Progenitor cell of endocrine pancreas (in vitro differentiated cells): ENCODE measurements at places on chromosomes 1 and 21.

- DNase-seq = no peak
Measured at GRCh38 chr1:241997401-241997998, 1.4 kb downstream of the MAP1LC3C start.

DNA sequence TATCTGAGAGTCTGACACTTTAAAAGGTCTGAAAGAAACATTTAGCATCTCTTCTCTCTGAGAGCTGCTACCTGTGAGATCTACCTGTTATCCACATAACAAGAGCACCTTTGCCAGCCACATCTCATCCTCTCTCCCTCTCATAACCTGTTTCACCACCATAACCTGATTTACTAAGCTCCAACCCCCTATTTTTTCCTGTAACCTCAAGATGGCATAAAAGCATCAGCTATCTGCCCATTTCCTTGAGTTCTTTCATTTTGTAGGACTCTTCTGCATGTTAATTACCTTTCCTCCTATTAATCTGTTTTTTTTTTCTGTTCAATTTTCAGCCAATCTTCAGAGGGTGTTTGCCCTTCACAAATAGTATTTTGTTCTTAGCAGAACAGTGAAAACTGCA lies 136.5 kb upstream of the KCNK1 start:
- DNase-seq = no peak

- no peak for DNase-seq
Measured at GRCh38 chr1:8408151-8408839, 90.4 kb downstream of the SLC45A1 start.

DNA sequence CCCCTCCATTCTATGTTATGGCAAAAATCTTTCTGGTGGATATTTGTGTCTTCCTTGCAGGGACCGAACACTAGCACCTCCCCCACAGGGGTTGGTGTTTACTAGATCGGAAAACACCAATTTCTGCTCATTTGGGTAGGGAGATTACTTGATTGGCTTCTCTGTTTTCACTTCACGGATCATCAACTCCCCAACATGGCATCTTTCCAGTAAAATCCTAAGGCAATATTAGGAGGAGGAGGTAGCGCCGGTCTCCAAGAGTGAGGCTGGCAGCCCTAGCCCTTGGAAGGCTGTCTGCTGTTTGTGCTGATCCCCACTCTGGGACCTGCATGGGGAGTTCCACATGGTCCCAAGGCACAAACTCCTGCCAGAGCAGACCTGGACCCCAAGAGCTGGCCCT lies 12.2 kb downstream of the VASH2 start:
- no peak for DNase-seq

DNA sequence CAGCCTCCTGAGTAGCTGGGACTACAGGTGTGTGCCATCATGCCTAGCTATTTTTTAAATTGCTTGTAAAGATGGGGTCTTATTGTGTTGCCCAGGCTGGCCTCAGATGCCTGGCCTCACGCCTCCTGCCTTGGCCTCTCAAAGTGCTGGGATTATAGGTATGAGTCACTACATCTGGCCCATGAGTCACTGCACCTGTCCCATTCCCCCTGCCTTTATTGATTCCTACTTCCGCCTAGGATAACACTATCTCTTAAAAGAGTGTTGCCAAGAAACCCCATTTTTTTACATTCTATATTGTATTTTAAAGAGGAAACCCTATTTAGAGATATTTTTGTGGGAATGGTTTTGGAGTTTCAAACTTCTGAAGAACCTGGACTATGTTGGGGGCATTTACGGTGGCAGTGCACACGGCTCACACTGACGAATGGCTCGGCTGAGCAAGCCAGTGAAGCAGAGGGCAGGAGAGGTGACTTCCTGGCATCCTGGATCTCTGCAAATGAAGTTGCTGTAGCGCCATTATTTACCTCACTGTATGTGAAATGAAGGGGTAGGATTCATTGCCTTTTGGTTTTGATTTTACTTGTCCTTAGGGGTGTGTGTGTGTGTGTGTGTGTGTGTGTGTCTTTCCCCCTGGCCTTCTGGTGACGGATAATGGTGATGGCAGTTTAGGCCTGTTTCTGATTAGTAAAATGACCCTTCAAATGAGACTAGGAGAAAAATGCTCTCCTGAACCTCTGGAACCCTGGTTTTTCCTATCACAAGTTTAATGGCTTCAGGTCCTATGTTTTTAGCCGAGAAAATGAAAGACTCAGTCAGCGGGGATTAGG lies 22.5 kb downstream of the KIF26B start:
- DNase-seq = no peak
